ENCODE measurements at places on chromosomes 16 and 17.

DNA sequence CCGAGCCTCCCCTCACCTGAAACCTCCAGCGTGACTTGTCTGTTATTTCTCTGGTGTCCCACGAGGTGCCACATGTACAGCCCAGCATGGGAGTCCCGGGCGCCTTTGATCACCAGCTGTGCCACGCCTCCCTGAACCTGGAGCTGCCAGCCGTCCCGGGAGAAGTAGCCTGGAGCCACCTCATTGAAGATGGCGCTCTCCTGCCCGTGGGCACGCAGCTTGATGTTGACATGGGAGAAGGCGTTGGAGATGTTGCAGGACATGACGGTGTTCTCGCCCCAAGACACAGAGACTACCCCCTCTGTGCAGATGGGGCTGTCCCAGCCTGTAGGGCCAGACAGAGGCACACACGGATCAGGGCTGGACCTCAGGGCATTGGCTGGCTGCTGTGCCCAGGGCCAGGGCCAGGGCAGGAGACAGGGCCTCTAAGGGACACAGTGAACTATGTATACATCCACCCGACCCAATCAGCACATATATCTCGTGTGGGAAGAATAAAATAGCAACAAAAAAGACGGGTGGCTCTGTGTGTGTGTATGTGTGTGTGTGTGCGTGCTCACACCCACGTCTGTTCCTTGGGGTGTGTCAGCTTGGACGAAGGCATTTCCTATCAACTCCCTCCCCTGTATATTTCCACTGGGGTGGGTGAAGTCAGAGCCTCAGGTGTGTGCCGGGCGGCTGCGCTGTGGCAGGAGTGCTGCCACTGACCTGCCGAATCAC lies 7.3 kb upstream of the CD7 start:
- DNase-seq: no peak

DNA sequence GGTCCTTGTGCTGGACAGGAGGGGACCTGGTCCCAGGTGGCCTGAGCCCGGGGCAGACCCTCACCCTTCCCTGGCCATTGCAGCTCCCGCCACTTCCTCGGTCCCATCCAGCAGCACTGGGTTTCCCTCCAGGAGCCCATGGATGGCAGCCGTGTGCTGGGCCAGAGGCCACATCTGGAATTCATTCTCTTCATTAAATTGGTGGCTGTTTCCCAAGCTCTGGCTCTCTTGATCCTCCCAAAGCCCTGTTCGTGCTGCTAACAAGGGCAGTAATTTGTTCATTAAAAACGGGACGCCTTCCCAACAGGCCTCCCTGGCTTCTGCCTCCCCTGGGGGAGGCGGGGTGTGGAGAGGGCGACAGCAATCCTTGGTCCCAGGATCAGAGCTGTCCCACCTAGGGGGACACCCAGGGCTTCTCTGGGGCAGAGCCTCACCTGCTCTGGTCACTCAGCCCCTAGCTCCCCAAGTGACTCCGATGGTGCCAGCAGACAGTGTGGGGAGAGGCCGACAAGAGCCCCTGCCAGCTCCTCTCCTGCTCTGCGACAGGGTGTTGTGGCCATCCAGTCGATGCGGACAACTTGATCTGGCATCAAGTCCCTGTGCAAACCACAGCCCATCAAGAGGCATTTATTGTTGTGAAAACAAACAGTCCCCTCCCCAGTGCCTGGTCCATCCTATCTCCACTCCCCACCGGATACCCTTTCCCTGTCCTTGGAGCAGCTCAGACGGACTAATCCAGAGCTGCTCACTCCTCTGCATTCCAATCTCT lies 44.0 kb downstream of the SDK2 start:
- peak; percentile 86 for DNase-seq

DNA sequence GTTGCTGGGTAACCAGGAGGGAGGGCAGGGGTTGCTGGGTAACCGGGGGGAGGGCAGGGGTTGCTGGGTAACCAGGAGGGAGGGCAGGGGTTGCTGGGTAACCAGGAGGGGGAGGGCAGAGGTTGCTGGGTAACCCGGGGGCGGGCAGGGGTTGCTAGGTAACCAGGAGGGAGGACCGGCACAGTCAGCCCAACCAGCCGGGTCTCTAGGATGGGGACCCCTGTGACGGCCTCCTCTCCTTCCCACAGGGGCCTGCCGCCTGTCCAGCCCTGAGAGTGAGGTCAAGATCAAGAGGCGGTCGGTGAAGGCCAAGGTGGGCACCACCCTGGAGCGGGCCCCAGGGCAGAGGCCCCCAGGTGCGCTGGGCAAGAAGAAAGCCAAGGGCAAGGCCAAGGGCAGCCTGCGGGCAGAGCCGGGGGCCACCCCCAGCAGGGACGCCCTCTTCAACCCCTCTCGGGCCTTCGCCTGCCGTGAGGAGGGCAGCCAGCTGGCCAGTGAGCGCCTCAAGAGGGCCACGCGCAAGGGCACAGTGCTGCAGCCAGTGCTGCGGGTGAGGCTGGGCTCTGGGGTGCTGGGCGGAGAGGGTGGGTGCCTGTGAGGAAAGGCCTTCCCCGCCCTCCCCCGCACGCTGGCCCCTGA lies 54.6 kb downstream of the ACTG1 start:
- no peak for DNase-seq

DNA sequence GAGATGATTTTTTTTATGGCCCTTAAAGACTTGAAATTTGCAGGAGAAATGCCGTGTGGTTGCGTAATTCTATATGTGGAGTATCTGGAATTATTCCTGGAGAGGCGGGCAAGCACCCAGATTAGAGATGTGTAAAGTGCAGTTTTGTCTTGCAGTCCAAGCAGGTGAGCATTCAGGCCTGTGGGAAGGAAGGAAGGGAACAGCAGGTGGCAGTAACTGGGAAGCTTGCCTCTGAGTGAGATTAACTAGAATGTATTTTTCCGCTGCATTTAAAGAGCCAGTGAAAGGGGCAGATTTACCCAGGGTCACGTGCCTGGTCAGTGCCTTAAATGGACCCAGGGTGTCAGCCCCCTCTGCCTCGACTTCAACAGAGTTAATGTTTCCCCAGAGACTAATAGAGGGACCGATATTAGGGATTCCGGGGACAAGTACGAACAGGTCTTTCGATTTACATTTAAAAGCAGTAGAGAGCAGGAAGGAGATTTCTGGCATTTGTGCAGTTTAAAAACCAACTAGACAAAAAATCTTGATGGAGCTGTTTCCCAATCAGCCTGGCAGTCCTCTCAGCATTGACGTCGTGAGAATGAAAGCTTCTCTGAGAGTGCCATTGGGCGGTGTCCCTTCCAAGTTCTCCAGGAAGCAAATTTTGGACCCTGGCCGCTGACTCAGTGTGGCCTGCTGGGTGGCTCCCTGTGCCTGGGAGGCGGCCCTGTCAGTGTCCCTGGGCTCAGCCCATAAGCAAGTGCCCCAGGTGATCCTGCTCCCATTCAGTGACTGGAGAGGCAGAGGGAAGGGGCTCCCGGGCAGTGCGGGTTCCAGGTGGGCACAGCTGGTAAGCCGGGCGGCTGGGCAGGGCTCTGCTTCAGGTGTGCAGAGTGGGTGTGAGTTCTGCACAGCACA lies 38.2 kb downstream of the KSR1 start:
- DNase-seq: no peak

- DNase-seq: no peak
These were observed 98.2 kb upstream of the SOX9 start for GRCh38 chr17:72022328-72023275.

DNA sequence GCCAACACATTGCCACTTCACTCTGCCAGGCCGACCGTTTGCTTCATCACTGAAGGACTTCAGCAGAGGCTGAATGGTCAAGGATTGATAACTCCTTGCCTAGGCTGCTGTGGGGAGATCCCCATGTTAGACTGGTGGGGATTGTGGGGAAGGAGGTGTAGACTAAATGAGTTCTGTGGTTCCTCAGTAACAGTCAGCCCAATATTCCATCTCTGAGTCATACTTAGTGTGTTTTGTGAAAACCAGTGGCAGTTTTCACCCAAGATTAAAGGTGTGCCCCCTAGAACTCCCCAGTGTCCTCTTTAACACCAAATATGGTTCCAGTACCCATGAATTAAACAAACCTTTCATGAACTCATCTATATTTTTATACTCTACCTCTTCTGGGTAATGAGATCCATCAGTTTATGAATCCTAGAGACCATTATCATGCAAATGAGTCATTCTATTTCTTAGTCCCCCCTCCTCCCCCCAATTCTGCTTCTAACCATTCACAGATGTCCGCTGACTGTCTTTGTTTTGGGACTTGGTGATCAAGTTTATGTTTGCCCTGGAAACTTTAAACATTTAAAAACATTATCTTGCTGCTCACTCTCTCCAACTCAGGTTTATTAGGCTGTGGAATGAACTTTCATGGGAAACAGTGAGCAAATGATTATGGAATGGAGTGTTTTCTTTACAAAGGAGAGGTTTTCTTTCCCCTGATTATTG lies 66.8 kb upstream of the GAS7 start:
- peak; percentile 38 for DNase-seq

DNA sequence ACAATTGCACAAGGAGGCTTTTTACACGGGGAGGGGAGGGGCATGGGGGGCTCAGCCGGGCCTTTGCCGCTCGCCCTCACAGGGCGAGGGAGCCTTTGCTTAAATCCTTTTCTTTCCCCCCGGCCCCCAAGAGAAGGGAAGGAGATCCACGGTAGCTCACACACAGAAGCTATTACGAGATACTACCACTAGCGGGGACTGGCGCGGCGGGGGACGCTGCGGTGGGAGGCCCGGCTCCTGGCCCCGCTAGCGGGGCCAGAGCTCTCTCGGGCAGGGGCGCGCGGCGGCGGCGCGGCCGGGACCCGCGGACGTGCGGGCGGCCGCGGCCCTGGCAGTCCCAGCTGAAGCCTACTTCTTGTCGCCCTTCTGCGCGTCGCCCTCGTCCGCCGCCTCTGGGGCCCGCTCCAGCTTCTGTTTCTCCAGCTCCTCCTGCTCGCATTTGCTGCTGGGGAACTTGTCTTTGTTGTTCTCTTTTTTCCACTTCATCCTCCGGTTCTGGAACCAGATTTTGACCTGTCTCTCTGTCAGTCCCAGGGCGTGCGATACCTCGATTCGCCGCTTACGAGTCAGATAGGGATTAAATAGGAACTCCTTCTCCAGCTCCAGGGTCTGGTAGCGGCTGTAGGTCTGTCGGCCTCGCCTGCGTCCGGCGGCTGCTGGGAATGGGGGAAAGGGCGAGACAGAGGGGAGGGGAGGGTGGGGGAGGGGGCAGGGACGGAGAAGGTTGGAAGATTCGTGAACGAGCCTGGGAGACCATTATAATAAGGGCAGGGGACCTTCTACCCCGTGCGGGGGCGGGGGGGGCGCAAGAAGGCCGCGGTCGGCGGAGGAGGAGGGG lies 2.0 kb downstream of the HOXB8 start:
- DNase-seq: no peak

GRCh38 chr17:44137891-44138709 lies 3.6 kb upstream of the HROB start:
- peak; percentile 79 for DNase-seq

- no peak for DNase-seq
These were observed 90.6 kb downstream of the AMFR start for GRCh38 chr16:56334761-56335160.

DNA sequence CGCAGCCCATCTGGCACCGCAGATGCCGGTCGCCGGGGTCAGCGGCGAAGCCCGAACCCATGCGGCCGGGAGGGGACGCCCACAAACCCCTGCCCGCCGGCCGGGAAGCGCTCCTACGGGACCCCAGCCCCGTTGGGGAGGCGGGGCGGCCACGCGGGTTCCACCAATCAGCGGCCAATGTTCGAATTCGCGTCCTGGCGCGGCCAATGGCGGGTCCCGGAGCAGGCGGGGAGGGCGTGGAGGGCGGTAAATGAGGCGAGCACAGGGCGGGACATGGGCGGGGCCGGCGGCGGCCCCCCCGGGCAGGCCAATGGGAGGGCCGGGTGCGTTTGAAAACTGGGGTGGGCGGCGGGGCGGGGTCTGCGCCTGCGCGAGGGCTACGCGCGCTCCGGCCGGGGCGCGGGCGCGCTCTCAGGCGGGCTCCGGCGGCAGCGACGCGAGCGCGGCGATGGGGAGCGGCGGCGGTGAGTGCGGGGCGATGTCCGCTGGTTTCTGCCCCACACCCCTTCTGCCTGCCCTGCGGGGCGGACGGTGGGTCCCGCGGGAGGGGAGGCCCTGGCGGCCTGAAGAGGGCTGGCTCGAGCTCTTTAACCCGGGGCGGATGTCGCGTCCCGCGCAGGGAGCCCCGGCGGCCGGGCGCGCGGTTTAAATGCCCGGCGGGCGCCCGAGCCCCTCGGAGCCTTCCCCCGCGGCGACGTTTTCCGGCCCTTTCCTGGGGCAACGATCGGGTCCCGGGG lies at the start of gene CCNF:
Gene CCNF (plus strand): TSS at position 414 of the 737 bp plus-strand sequence. CDS start 35 bp downstream, at position 449.
- peak; percentile 96 for DNase-seq

- no peak for DNase-seq
These were observed 71.6 kb downstream of the GPR139 start for GRCh38 chr16:20001856-20002707.

- DNase-seq: peak; percentile 58
These were observed 22.0 kb downstream of the BAHCC1 start for GRCh38 chr17:81417049-81417878.

GRCh38 chr16:50674831-50675230 lies 6.3 kb downstream of the SNX20 start:
- no peak for DNase-seq

DNA sequence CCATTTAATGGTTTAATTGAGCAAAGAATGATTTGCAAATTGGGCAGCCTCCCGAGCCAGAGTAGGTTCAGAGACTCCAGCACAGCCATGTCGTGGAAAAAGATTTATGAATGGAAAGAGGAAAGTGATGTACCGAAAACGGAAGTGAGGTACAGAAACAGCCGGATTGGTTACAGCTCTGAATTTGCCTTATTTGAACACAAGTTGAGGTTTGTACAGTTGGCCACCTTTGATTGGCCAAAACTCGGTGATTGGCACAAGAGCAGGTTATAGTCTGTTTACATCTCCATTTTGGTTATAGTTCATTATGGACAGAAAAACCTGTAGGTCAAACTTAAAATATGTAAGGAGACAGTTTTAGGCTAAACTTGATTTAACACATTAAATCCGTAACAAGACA lies 44.5 kb downstream of the TENT4B start:
- DNase-seq: no peak

- no peak for DNase-seq
These were observed 79.5 kb downstream of the RTN4RL1 start for GRCh38 chr17:1945621-1946020.

GRCh38 chr16:12646490-12647274 lies 157.0 kb downstream of the CPPED1 start:
- no peak for DNase-seq

DNA sequence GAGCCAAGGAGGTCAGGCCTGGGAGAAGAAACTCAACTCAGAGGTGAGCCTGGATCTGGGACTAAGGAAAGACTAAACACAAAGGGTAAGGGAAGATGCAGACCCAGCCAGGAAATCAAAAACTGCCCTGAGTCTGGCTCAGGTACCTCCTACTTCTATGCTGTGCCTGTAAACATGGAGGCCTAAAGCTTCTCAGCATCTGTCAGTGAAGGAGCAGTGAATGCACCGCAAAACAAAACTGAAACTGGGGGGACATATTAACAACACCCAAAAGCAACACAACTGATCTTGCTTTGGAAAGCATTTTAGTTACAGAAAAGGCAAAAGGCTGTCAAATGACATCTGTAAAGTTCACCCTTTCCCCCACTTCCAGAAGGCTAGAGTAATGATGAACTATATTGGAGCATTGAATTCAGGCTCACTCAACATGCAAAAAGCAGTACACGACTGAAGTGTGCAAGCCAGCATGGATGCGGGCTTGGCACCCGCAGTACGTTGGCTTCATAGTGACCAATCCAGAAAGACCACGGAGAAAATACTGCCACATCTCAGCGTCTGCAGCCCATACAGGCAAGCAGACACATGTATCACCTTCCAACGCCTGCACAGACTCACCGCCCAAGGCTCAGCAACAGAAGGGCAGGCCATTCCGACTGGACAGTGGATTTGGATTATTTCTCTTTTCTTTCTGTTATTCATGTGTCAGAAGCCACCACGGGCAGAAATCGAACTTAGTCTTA lies 3.8 kb downstream of the TBC1D16 start:
- DNase-seq: no peak

GRCh38 chr17:47240806-47241205 lies 12.8 kb upstream of the ITGB3 start:
- DNase-seq: no peak

Measured in muscle of back (tissue), 13 donors.